Fibroblast of skin of right biceps (primary cell): ENCODE measurements at places on chromosomes 5 and 9.
A peak's percentile ranks its signal among the peaks of the same experiment; 100 is the strongest.

DNA sequence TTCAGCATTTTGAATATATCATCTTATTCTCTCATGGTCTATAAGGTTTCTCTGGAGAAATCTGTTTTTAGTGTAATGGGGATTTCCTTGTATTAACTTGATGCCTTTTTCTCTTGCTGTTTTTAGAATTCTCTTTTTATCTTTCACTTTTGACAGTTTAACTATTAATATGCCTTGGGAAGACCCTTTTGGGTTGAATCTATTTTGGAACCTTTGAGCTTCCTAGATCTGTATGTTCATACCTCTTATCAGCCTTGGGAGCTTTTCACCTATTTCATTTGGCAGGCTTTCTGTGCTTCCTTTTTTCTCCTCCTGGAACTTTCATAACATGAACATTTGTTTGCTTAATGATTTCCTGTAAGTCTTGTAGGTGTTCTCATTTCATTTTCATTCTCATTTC is 22.2 kb downstream of the RCL1 start:
- no peak for DNase-seq

GRCh38 chr9:36913393-36914211 is 120.5 kb downstream of the PAX5 start:
- DNase-seq: no peak

DNA sequence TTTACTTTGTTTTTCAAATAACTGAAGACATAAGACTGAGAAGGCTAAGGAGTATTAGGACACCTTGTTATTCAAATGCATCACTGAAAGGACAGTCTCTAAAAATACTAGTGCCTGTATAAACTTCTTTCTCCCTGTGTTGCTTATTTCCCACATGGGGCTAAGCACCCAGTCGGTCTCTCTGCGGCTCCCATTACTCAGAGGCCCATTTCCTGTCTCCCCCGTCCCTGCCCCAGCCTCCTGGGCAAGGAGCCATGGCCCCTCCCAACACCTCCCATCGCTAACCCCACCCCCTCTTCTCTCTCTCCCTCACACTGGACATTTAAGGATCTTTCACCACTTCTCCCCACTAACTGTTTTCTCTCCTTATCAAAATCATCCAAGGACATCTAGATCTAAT is 81.9 kb downstream of the EBF1 start:
- DNase-seq: peak; percentile 92

DNA sequence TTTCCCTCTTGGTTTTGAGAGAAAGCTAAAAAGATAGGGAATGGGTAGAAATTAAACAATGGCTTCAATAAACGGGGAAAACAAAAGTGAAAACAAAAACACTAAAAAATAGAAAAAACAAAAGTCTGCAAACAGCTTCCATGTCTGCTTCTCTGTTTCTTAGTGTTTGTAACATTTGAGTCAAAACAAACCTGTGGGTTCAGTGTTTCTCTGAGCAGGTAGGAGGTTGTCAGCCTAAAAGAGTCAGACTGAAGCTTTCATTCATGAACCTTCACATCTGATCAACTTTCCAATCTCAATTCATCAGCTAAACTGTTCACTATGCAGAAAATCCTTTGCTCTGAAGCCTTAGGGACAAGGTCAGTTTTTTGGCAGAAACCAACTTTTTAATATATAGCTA is 102.5 kb upstream of the ADAMTS16 start:
- DNase-seq: no peak

GRCh38 chr5:121870489-121870888 is 18.8 kb downstream of the FTMT start:
- DNase-seq: peak; percentile 3

- no peak for DNase-seq
These were observed 7.0 kb upstream of the RASA1 start for GRCh38 chr5:87260604-87261192.

DNA sequence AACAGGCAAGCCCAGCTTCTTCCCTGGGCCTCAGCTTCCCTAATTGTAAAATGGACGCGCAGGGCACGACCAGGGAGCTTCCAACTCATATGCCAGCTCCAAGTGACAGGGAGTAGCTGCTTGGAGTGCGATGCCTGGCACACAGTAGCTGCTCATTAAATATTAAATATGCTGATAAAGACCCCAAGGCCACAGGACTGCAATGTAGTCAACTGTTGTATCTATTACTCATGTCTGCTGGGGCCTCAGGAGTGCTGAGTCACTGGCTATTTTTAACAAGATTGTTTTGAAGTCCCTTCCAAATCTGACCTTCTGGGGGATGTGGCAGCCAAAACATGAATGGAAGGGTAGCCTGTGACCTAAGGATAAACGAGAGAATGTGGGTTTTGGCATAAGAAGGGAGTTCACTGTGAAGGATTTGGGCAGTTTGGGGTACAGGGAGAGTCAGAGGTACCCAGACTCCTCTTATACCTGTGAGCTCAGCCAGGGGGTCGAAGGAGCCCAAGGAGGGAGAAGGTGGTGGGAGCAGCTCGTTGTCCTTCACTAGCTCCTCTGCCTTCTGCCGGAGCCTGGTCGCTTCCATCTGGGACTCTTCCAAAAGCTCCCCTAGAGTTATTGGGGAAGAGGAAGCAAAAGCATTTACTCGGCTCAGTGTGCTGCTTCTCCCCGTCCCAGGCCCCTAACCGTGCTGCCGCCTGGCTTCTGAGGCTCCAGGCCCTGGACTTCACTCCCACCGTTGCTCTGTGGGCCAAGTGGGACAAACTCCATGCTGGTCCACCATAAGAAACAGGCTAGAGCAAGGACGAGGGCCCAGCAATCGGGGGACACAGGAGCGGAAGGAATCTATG is 17.5 kb downstream of the TNIP1 start:
- DNase-seq: peak; percentile 88

DNA sequence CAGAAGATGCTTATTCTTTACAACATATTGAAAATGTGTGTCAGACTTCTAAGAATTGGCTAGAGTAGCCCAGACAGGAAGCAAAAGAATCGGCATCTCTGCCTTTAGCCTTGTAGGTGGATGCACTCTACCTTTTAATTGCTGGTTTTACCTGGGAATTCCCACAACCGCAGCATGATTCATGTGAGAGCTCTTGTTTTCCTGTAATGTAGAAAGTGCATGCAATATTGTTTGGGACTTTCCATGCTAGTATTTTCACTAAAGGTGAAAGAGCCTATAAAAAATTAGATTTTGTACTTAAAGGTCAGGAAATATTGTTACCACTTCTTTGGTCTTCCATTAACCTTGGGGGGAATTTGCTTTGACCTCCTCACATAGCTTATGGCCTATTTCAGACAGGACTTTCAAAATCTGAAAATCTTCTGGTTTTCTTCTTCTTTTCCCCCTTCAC is 89.8 kb downstream of the NTRK2 start:
- DNase-seq: no peak

- peak; percentile 49 for DNase-seq
These were observed 551.2 kb upstream of the KLF4 start for GRCh38 chr9:108040783-108041182.

GRCh38 chr5:109105631-109106267 is 304.0 kb downstream of the PJA2 start:
- DNase-seq: peak; percentile 93

GRCh38 chr5:2141254-2142000 is 258.7 kb upstream of the IRX4 start:
- no peak for DNase-seq

DNA sequence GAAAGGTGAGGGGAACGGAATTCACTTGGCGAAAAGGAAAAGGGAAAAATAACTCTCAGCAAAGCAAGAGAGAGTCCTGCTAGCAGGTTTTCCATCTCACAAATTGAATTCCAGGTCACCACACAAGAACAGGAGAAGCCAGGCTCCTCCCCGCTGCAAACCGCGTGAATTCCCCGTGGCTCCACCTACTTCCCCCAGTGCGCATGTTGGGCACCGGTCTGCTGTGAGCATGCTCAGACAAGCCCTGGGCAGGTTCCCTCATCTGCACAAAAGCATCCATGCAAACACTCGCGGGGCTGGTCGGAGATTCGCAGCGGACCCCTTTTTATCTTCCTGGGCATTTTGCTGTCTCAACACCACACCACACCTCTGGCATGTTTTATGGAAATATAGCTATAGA is 58.5 kb upstream of the S1PR3 start:
- DNase-seq: no peak

- DNase-seq: no peak
These were observed 15.7 kb upstream of the MAT2B start for GRCh38 chr5:163489745-163490075.

DNA sequence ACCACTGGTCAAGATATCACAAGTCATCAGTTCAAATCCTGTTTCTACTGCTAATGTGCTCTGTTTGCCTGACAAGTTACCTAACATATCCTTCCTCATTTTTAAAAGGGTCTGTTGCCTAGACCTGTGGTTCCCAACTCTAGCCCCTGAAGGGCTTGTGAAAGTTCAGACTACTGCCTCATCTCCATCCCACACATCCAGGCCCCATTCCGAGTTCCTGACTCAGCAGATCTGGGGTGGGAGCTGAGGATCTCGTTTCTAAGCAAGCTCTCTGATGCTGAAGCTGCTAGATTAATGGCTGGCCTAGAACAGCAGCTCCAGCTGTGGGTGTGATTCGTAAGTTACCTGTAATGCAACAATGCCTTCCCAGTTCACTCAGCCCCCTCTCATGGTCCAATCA is 32.5 kb downstream of the S1PR3 start:
- DNase-seq: peak; percentile 25

DNA sequence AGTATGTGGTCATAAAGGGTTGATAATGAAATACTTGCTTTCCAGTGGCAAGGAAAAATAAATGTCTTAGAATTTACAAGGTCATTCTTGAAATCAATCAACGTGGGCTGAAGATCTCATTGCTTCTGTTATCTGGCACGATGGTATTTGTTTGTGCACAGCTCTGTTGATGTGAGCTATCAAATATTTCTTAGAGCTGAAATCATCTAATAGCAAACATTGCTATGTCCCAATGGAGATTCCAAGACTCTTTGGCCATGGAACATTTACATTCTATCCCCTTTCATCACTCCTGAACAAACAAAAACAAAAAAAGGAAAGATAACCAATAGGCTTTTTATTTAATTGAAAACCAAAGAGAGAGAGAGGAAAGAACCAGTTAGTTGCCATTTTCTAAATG is 111.5 kb upstream of the CCDC152 start:
- DNase-seq: no peak

- DNase-seq: no peak
These were observed 685 bp upstream of the ADAMTS19 start for GRCh38 chr5:129459450-129459776.

- peak; percentile 21 for DNase-seq
These were observed 1325.0 kb upstream of the DMAC1 start for GRCh38 chr9:9124616-9125015.

GRCh38 chr5:154254896-154255295 is 64.4 kb downstream of the GALNT10 start:
- DNase-seq: no peak

GRCh38 chr5:81188962-81189361 is 44.2 kb upstream of the CKMT2 start:
- DNase-seq: no peak

DNA sequence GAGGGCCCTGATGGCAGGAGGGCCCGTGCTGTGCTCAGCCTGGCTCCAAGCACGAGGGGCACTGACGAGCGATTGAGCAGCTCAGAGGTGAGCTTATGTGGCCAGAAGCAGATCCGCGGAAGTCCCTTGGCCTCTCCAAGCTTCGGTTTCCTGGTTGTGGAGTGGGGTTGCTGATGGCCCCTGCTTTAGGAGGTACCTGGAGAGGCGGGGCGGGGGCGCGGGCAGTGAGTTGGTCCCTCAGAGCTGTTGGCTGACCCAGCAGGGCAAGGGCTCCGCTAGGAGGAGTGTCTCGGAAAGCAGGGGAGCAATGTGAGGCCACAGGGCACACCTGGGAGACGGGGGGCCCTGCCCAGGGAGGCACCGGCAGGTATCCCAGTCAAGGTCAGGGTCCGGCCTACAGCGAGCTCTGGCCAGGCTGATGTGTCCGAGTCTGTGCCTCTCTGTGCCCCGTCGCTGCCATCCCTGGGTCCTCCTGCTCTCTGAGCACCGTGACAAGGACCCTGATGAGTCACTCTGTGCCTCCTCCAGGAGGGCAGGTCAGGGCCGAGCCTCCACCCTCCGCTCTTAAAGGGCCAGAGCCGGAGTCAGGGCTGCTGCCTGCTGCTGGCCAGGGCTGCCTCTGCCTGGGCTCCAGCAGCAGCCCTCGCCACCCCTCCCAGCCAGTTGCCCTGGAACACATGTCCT is 14.8 kb downstream of the NCS1 start:
- DNase-seq: peak; percentile 64

- DNase-seq: no peak
These were observed 45.6 kb upstream of the SMIM15 start for GRCh38 chr5:61207884-61208283.

DNA sequence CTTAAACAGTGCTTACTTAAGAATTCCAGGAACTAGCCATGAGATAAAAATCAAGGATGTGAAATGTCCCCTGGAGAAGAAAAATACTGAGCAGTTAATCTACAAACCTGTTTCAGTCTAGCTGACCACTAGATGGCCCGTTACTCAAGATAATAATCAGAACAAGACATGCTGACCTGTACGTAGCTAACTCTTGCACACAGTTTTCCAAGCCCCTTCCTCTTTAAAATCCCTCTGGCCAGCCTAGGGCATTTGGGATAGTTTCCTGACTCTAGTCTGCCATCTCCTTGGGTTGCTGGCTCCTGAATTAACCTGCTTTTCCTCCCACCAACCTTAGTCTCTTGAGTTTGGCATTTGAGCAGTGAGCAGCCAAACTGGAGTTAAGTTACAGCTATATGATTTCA is 59.2 kb upstream of the TRAF1 start:
- peak; percentile 44 for DNase-seq

GRCh38 chr9:129064499-129064908 is 16.4 kb upstream of the DOLPP1 start:
- DNase-seq: no peak

DNA sequence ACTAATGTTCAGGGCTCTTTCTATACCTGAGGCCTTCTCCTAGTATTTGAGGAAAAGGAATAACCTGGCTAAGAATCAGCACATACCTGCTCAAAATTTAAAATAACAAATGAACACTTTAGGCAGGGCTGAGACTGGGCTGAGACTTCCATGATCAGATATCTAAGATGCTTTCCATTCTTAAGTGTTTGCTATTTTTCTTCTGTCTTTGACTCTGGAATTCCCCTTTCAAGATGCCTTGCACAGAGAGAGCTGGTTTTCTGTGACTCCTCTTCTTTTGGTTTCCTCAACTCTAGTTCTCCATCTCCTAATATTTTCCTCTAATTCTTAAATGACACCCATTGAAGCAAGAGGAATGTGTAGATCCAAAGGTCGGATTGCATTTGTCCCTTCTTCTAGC is 61.1 kb downstream of the DPYSL3 start:
- no peak for DNase-seq

- DNase-seq: peak; percentile 9
These were observed 2.3 kb upstream of the EFNA5 start for GRCh38 chr5:107673039-107673367.

DNA sequence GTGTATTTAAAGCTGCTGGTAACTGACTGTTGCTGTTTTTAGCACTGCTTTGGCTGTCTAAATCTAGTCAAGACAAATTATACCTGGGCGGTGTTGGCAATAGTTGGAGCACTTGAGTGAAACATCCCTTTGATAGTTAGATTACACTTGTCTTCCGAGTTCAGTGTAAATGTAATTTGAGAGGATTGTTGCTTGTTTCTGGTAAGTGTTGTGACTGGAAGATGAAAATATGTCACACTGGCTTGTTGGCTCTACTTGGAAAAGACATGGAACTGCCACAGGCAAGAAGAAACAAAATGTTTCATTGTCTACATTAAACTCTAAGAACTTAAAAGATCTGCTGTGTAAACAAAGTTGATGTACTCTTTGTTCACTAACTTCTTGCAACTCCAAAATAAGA is 49.2 kb upstream of the PTPRD start:
- DNase-seq: no peak

- peak; percentile 10 for DNase-seq
These were observed 35.0 kb upstream of the PCSK5 start for GRCh38 chr9:75855509-75855908.
